ENCODE measurements at places on chromosomes 12 and 14. TPM values are rescaled to one million over a fixed set of nuclear protein-coding genes. Genes with fewer than 3 reads are reported as not detected.
A peak's percentile ranks its signal among the peaks of the same experiment; 100 is the strongest.

- DNase-seq: no peak
- no peak overlapping the region for H3K27ac ChIP-seq
These were observed 165.0 kb upstream of the GZMB start for GRCh38 chr14:24798911-24799462.

- no peak overlapping the region for H3K4me3 ChIP-seq
- H3K36me3 ChIP-seq: no peaks in the 10 kb centered on the region
- no peaks in the 10 kb centered on the region for H3K4me1 ChIP-seq
- H3K27me3 ChIP-seq: no peaks in the 10 kb centered on the region
- H3K27ac ChIP-seq: no peak overlapping the region
- DNase-seq: no peak
These were observed 1387.5 kb downstream of the LRFN5 start for GRCh38 chr14:42994051-42994736.

GRCh38 chr12:104733717-104734175 lies 224.3 kb downstream of the SLC41A2 start:
- H3K36me3 ChIP-seq: no peaks in the 10 kb centered on the region
- no peak overlapping the region for H3K27ac ChIP-seq
- H3K27me3 ChIP-seq: no peaks in the 10 kb centered on the region
- DNase-seq: no peak
- H3K4me3 ChIP-seq: no peak overlapping the region

GRCh38 chr12:70049596-70050360 lies 193.5 kb upstream of the CNOT2 start:
- H3K4me3 ChIP-seq: no peak overlapping the region
- no peak overlapping the region for H3K27ac ChIP-seq
- no peaks in the 10 kb centered on the region for H3K36me3 ChIP-seq
- no peaks in the 10 kb centered on the region for H3K4me1 ChIP-seq
- no peaks in the 10 kb centered on the region for H3K27me3 ChIP-seq

- no peaks in the 10 kb centered on the region for H3K4me1 ChIP-seq
- no peak overlapping the region for H3K27ac ChIP-seq
- no peak overlapping the region for H3K4me3 ChIP-seq
- H3K27me3 ChIP-seq: no peaks in the 10 kb centered on the region
These were observed 6.2 kb upstream of the KRT84 start for GRCh38 chr12:52391618-52392002.

- H3K36me3 ChIP-seq: no peaks in the 10 kb centered on the region
- no peaks in the 10 kb centered on the region for H3K27me3 ChIP-seq
- no peak for DNase-seq
- no peaks in the 10 kb centered on the region for H3K4me1 ChIP-seq
- H3K4me3 ChIP-seq: no peak overlapping the region
- H3K27ac ChIP-seq: no peak overlapping the region
These were observed 113.2 kb downstream of the TRMT5 start for GRCh38 chr14:60867503-60868172.

GRCh38 chr12:58089588-58089987 lies 148.2 kb downstream of the ATP23 start:
- no peaks in the 10 kb centered on the region for H3K4me1 ChIP-seq
- no peaks in the 10 kb centered on the region for H3K36me3 ChIP-seq
- H3K27me3 ChIP-seq: no peaks in the 10 kb centered on the region
- H3K27ac ChIP-seq: no peak overlapping the region
- H3K4me3 ChIP-seq: no peak overlapping the region

- H3K36me3 ChIP-seq: no peaks in the 10 kb centered on the region
- no peaks in the 10 kb centered on the region for H3K27me3 ChIP-seq
- H3K4me1 ChIP-seq: peaks cover 6% of the 10 kb centered on the region
These were observed 153.6 kb downstream of the PHLDA1 start for GRCh38 chr12:75877763-75878621.

- no peaks in the 10 kb centered on the region for H3K27me3 ChIP-seq
- no peaks in the 10 kb centered on the region for H3K36me3 ChIP-seq
- H3K4me1 ChIP-seq: no peaks in the 10 kb centered on the region
- DNase-seq: no peak
- no peak overlapping the region for H3K4me3 ChIP-seq
These were observed 13.8 kb downstream of the PDE3A start for GRCh38 chr12:20382117-20382516.

GRCh38 chr14:65225299-65226159 lies 123.2 kb upstream of the MAX start:
- H3K4me3 ChIP-seq: no peak overlapping the region
- H3K4me1 ChIP-seq: peaks cover 5% of the 10 kb centered on the region
- no peak overlapping the region for H3K27ac ChIP-seq
- no peaks in the 10 kb centered on the region for H3K36me3 ChIP-seq
- no peak for DNase-seq
- H3K27me3 ChIP-seq: no peaks in the 10 kb centered on the region

DNA sequence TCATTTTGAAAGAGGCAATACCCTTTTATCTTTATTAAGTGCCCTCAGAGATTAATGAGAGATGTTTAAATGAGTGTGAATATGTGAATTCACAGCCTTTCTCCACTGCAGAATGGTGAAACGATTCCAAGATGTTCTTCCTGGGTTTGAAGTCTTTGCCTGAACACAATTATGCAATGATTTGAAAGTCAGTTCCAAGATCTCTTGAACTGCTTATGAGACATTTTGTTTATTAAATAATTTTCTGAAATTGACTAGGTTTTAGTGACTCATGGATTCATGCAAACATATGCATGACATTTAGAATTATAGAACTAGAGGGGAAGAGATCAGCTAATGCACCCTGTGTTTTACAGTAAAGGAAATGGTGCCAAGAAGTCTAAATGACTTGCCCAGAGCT lies 118.1 kb upstream of the SLC38A2 start:
- no peaks in the 10 kb centered on the region for H3K27me3 ChIP-seq
- no peak overlapping the region for H3K27ac ChIP-seq
- no peaks in the 10 kb centered on the region for H3K4me1 ChIP-seq
- no peak for DNase-seq
- H3K4me3 ChIP-seq: no peak overlapping the region
- no peaks in the 10 kb centered on the region for H3K36me3 ChIP-seq

Gene GPX2
- polyA plus RNA-seq: 60.0 TPM

Gene LTB4R2
- 0.67 TPM for polyA plus RNA-seq

DNA sequence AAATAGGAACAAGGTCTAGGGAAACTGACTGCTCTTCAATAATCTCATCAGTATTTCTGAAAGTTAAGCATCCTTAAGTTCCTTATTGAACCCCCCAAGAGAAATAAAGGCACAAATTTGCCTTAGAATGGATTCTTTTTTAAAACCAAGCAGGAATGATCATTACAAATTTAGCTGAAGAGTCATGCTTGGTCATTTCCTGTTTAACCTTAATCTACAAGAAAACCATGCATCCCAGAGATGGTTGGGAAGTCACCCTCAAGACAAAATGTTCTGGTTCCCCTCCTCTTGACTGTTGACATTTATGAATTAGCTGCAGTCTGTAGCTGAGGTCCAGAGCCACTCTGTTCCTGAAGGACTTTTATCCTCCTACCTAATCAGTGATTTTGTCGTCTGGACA lies 291.8 kb upstream of the G2E3 start:
- no peaks in the 10 kb centered on the region for H3K27me3 ChIP-seq
- no peaks in the 10 kb centered on the region for H3K4me1 ChIP-seq
- H3K36me3 ChIP-seq: no peaks in the 10 kb centered on the region
- DNase-seq: no peak
- no peak overlapping the region for H3K27ac ChIP-seq

DNA sequence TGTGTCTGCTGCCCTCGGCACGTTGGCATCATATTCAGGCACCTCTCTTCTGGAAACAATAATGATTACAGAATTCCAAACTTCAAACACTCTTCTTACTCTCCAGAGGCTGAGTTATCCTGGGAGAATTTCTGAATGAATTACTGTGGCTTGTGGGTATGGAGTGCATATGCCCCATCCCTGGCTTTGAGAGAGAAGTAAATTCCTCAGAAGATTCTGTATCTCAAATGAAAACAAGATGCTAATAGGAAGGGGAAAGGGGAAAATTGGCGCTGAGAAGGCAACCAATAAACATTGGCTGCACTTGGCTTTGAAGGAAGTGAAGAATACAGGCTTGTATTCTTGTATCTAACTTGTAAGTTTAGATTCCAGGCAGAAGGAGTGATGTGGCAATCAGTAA lies 132.0 kb upstream of the NOVA1 start:
- H3K27ac ChIP-seq: no peak overlapping the region
- no peak for DNase-seq
- H3K4me1 ChIP-seq: no peaks in the 10 kb centered on the region
- no peak overlapping the region for H3K4me3 ChIP-seq

DNA sequence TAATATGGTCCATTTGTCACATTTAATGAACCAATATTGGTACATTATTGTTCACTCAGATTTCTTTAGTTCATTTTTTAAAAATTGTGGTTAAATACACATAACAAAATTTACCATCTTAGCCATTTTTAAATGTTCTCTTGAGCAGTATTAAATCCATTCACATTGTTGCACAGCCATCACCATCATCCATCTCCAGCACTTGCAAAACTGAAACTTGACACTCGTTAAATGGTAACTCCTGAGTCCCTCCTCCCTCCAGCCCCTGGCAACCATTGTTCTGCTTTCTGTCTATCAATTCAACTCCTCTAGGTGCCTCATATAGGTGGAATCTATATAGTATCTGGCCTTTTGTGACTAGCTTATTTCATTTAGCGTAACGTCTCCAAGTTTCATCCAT lies 86.4 kb downstream of the ACACB start:
- no peak overlapping the region for H3K27ac ChIP-seq
- no peaks in the 10 kb centered on the region for H3K27me3 ChIP-seq
- no peak overlapping the region for H3K4me3 ChIP-seq
- DNase-seq: no peak

Gene FSCB
- not detected for polyA plus RNA-seq

Gene HOXC10
- polyA plus RNA-seq: 49.7 TPM

GRCh38 chr12:104699489-104700190 lies 242.9 kb downstream of the CHST11 start:
- DNase-seq: no peak
- H3K27me3 ChIP-seq: no peaks in the 10 kb centered on the region
- H3K4me3 ChIP-seq: no peak overlapping the region
- no peaks in the 10 kb centered on the region for H3K36me3 ChIP-seq
- no peak overlapping the region for H3K27ac ChIP-seq

DNA sequence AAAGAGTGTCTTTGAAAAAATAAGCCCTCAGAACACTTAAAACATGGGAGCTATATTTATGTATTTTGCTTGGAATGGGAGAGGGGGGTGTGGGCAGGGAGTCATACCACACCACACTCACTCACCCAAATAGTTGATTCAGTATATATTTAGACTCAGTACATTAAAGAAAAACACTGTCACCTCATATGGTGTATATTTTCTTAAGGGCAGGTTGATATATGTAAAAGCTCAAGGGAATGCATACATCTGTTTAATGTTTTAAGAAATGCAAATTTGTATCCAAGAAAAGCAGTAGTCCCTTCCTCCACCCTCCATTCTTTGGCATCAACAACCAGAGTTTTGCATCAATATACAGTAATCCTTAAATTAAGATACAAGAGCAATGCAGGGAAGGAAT lies 1.4 kb downstream of the NFYB start:
- peaks cover 7% of the 10 kb centered on the region for H3K4me1 ChIP-seq
- H3K36me3 ChIP-seq: no peaks in the 10 kb centered on the region
- peak overlapping the region; percentile 68 for H3K4me3 ChIP-seq
- H3K27ac ChIP-seq: no peak overlapping the region
- peak; percentile 48 for DNase-seq

DNA sequence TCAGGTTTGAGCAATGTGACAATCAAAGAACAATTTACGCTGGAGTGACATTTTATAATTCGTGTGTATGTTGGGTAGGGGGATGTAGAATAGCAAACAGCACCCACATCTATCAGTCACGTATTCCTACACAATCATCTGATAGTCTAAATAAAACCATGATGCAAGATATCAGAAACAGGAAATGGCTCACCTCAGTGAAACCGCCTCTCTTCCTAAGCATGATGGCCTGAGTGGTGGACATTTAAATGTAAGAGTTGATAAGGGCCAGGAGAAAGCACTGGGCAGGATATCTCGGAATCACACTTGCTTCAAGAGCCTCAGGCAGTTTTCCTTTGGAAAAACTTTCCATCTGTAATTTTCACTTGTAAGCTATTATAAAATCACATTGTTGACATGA lies 128.2 kb downstream of the GRIP1 start:
- H3K4me1 ChIP-seq: no peaks in the 10 kb centered on the region
- no peak for DNase-seq
- H3K4me3 ChIP-seq: no peak overlapping the region
- no peak overlapping the region for H3K27ac ChIP-seq
- H3K36me3 ChIP-seq: no peaks in the 10 kb centered on the region

DNA sequence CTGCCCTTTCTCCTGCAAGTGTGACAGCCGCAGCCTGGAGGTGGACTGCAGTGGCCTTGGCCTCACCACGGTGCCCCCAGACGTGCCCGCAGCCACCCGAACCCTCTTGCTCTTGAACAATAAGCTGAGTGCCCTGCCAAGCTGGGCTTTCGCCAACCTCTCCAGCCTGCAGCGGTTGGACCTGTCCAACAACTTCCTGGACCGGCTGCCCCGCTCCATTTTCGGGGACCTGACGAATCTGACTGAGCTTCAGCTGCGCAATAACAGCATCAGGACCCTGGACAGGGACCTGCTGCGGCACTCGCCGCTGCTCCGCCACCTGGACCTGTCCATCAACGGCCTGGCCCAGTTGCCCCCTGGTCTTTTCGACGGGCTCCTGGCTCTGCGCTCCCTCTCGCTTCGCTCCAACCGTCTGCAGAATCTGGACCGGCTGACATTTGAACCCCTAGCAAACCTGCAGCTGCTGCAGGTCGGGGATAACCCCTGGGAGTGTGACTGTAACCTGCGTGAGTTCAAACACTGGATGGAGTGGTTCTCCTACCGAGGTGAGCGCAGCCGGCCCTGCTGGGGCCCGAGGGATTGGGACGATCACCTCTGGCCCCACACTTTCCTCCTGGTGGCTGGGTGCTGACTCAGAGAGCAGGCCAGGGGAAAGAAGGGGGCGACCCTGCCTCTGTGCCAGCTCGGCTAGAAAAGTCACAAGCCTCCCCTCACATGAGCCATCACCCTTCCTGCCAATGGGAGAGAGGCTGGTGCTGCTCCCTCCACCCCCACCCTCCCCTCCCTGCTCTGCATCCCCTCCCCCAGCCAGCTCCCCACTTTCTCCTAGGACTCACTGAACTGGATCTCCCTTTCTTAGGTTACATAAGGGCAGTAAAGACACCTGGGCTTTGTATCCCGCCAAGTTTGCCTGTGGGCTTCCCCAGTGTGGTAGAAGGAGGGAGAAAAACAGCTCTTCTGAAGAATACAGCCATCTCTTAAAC lies 10.9 kb downstream of the LRTM2 start:
- peak; percentile 92 for DNase-seq
- H3K36me3 ChIP-seq: no peaks in the 10 kb centered on the region
- no peaks in the 10 kb centered on the region for H3K27me3 ChIP-seq
- no peak overlapping the region for H3K4me3 ChIP-seq
